ENCODE measurements at places on chromosomes 4 and X.

DNA sequence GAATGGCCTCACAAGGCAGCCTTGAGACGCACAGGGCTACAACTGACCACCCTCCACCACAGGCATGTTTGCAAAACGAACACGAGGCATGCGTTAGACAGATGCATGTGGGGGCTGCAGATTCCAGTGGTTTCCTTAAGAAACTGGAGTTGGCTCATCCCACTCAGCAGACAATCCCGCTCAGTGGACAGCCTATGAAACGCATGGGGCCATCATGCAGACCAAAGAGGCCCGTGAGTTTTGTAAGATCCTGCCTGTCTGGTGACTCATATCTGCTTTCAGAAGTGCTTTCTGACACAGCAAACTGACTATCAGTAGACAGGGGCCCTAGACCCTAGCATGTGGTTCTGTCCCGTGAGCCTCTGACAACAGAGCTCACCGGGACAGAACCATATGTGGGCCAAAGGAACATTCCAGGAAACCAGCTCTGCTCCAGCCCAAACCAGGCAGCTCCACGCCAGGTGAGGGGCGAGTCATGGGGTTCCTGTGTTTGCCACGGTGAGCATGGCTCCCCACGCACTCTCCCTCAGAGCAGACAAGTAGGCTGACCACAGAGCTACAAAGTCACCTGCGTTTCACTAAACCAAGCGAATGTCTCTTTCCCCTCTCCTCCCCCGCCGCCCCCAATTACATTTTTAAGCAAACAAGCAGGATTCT, 74.4 kb downstream of the MTMR1 start:
- no peak for DNase-seq

GRCh38 chr4:40331101-40331745, 3.9 kb upstream of the CHRNA9 start:
- DNase-seq, result peak; percentile 24

DNA sequence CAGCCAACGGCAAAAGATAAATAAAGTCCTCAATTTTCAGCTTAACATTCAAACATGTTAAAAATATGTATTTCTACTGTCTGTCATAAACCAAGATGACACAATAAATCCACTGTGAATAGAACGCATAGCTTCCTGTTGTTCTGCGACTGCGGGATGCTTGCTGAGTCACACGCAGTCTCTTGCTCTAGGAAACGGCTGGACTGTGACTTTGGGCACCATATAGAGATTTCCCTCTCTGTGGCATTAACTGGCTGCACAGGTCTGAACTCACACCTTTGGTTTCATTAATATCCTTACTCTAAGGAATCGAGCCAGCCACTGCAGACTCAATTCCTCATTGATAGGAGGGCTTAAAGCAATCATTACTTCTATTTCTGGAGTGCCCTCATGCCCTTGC, 8.4 kb downstream of the BEND4 start:
- DNase-seq, result no peak

GRCh38 chr4:119189638-119190037, 22.9 kb upstream of the USP53 start:
- no peak for DNase-seq

DNA sequence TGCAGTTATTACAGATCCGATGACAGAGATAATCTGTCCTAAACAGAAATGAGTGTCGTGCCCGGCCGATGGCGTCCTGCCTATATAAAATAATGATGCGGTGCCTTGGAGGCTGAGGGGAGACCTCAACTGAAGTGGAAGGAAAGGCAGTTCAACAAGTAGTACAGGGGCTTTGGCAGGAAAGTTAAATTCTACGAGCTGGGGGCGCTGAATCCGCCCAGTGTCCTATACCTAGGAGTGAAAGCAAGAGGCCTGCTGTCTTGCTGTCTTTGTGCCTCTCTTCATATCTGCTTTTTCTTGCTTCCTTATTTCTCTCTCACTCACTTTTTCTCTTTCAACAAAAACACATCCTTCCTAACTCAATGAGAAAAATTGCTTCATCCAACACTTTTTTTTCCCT, 82.2 kb upstream of the PRPS2 start:
- DNase-seq, result no peak

GRCh38 chrX:130529531-130529930, 127.7 kb downstream of the RBMX2 start:
- no peak for DNase-seq

DNA sequence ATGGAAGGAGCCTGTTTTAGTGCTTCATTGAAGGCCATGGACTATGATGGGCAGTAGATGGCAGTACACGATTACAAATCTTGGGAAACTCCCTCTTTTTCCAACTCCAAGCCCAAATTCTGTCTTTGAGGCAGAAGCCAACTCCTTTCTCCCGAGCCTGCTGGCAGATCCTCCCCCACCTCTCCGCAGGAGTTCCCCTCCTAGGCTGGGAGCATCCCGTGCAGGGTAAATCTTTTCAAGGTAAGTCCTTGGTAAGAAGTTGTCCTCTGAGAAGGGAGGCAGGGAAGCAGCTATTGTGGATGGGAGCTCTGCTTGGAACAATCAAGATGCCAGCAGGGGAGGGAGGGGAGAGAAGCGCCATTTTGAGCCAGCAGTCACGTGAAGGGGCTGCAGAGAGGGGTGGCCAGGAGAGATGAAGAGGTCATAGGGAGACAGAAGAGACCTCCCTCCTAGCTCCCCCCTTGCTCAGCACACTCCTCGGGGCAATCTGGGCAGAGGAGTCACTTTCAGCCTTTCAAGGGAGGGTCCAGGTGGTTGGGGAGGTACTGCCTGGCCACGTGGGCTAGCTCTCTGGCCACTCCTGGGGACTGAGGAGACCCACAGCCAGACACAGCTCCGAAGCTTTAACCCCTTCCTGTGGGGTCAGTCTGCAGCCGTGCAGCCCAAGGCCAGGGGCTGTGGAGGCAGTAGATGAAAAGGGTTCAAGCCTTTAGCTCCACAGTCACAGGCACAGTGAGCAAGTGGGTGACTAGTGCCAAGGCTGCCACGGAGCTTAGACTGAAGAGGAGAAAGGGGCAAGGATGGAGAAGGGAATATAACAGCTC, 9.6 kb downstream of the CC2D2A start:
- peak; percentile 68 for DNase-seq

GRCh38 chr4:7021355-7021754, 21.8 kb upstream of the TADA2B start:
- no peak for DNase-seq

DNA sequence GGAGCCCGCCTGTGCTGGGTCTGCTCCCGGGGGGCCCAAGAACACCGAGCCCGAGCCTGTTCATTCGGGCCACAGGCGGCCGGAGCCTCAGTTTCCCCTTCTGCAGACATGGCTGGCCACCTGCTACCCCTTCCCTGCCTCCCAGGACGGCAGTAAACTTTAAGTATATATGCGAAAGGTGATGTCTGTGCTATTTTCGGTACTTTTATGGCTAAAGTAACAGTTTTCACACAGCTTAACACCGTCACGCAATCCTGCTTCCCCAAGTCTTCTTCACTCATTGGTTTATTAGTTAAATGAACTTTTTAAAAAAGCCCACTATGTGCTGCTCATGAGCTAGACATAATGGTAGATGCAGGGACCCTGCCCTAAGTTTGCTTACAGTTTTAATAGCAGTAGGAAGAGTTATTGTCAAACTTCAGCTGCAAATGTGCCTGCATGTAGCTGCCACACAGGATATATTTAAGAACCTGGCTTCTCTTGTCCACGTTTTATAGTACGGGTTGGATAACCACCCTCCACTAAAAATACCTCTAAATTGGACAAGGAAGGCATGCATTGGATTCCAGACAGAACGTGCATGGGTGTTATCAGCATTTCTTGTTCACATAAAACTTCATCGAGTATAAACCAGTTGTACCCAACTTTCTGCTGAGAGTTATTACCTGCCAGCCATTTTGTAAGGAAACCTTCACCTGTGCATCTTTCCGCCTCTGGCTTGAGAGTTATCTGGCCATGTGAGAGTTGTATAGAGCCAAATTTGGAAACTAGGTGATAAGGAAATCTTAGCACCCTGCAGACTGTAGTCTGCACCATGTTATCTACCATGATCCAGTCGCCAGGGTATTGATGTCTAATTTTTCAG, 741 bp downstream of the ANAPC4 start:
- DNase-seq, result no peak

GRCh38 chrX:77003956-77004355, 443.2 kb upstream of the FGF16 start:
- no peak for DNase-seq

DNA sequence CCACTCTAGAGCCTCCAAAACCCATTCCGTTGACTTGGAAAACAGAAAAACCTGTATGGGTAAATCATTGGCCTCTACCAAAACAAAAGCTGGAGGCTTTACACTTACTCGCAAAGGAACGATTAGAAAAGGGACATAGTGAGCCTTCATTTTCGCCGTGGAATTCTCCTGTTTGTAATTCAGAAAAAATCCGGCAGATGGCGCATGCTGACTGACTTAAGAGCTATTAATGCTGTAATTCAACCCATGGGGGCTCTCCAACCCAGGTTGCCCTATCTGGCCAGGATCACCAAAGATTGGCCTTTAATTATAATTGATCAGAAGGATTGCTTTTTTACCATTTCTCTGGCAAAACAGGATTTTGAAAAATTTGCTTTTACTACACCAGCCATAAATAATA, 60.8 kb downstream of the ZNF732 start:
- peak; percentile 62 for DNase-seq

DNA sequence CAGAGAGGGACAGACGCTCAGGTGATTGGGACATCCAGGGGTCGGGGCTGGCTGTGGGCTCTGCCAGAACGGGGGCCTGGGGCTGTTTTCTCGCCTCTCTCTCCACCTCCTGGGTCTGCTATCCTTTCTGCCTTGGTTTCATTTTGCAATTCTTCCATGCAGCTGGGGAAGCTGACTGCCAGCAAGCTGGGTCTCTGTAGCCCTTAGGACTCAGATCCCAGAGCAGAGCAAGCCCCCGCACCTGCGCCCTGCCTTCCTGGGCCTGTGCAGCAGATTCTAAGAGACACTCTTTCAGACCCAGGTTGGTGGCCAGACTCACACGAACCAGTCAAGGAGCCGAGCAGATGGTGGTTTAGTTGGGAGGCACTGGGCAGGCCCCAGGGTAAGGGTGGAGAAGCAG, 59.1 kb upstream of the GRPEL1 start:
- DNase-seq, result no peak

DNA sequence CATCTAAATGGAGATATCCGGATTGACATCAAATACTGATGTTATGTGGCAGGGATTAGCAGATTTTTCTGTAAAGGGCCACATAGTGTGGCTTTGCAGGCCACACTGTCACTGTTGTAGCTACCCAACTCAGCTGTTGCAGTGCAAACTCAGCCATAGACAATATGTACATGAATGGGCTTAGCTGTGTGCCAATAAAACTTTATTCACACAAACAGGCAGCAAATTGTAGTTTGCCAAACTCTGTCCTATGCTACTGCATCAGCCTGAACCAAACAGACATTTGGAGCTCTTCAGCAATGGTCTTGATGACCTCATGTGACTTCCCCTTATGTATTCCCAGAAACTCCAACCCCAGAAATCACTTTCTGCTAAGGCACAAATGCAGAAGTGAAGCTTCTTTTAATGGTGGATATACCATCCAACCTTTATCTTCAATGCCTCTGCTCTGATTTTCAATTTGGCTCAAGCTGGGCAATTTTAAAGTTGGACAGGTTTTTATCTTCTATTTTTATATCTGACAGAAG, 18.4 kb upstream of the TRPC5OS start:
- DNase-seq, result no peak

GRCh38 chrX:136162827-136163570, 15.7 kb downstream of the FHL1 start:
- peak; percentile 54 for DNase-seq

DNA sequence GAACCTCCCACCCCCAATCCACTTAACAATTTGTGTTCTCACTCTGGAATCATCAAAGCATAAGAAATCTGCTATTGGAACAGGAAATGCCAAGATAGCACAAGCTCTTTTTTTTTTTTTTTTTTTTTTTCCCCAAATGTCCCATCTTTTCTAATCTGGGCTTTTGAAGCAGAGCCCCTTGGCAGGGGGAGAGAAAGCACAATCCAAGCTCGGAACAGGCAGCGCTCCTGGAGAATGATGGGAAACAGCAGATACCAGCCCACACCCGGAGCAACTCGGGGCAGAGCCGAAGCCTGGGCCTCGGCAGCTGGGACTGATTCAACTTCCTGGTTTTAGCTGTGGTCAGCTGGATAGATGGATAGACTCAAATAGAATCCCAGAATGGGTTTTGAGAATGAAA, 235.1 kb downstream of the QDPR start:
- DNase-seq, result no peak

- no peak for DNase-seq
These were observed 84.2 kb downstream of the GPR143 start for GRCh38 chrX:9681422-9681821.

GRCh38 chr4:42560467-42560861, 96.4 kb downstream of the ATP8A1 start:
- DNase-seq, result no peak

GRCh38 chr4:18007625-18008024, 13.9 kb downstream of the LCORL start:
- no peak for DNase-seq

DNA sequence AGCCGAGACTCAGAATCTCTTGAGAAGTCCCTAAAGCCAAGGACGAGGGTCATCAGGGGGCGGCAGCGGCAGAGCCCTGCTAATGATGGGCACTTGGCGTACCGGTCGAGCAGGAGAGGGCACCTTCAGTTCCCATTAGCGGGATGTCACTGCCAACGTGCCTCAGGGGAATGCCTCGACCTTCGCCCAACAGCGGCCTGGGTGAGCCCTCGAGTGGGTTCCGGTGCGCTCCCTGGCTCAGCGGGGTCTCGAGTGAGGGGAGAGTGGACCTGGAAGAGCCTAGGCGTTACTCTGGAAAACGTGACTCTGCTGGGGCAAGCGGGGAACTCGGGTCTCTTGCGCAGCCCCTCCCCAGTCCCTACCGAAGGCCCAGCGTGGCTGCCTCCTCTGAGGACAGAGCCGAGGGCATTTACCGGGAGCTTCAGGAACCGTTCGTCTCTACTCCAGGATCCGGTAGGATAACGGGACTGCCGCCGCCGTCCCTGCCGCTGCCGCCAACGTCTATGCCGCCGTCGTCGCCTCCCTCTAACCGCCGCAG, 36.9 kb downstream of the PGRMC1 start:
- DNase-seq, result no peak

- peak; percentile 31 for DNase-seq
These were observed 14.8 kb upstream of the SPARCL1 start for GRCh38 chr4:87543835-87544461.

- no peak for DNase-seq
These were observed 119.7 kb upstream of the TBC1D9 start for GRCh38 chr4:140875746-140876452.

DNA sequence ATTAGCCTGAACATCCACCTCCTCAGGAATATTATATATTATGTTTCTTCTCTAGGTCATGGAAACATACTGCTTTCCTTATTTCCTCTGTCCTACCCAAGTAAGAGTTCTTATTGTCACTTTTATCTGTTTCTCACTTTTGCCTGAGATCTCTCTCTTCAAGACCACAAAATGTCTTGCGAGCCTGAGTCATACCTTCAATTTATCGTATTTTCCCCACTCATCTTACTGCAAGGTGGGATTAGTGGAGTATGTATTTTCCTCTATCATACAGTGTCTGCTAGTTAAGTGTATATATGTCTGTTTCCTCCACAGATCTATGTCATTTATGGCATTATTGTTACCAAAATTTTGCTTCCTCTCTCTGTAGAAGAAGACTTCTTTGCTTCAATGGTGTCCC, 124.5 kb downstream of the EIF4E start:
- no peak for DNase-seq

GRCh38 chrX:48676893-48677270, 6.7 kb upstream of the WAS start:
- no peak for DNase-seq

- DNase-seq, result no peak
These were observed 11.8 kb downstream of the GAB1 start for GRCh38 chr4:143348233-143349077.

- no peak for DNase-seq
These were observed 930.1 kb downstream of the ADGRL3 start for GRCh38 chr4:62130230-62130629.

- no peak for DNase-seq
These were observed 32.1 kb upstream of the GLRA2 start for GRCh38 chrX:14497184-14497666.

All from adrenal gland (tissue), 19 donors.